Tibial nerve (tissue), 4 donors: ENCODE measurements at places on chromosomes 1 and 21. TPM values are rescaled to one million over a fixed set of nuclear protein-coding genes. Genes with fewer than 3 reads are reported as not detected.

COL11A1 gene
- total RNA-seq, result 24.3 TPM

- peak overlapping the region; percentile 37 for H3K4me3 ChIP-seq
- no peaks in the 10 kb centered on the region for H3K27me3 ChIP-seq
- peaks cover 16% of the 10 kb centered on the region for H3K4me1 ChIP-seq
- peak overlapping the region; percentile 100 for H3K27ac ChIP-seq
- no peaks in the 10 kb centered on the region for H3K36me3 ChIP-seq
These were observed 60.7 kb downstream of the FAAP20 start for GRCh38 chr1:2133879-2134215.

GRCh38 chr21:44049182-44049581 lies 37.1 kb downstream of the TRAPPC10 start:
- no peaks in the 10 kb centered on the region for H3K36me3 ChIP-seq
- no peak for DNase-seq
- no peak overlapping the region for H3K27ac ChIP-seq
- H3K4me3 ChIP-seq, result no peak overlapping the region
- no peaks in the 10 kb centered on the region for H3K27me3 ChIP-seq
- H3K4me1 ChIP-seq, result no peaks in the 10 kb centered on the region

DNA sequence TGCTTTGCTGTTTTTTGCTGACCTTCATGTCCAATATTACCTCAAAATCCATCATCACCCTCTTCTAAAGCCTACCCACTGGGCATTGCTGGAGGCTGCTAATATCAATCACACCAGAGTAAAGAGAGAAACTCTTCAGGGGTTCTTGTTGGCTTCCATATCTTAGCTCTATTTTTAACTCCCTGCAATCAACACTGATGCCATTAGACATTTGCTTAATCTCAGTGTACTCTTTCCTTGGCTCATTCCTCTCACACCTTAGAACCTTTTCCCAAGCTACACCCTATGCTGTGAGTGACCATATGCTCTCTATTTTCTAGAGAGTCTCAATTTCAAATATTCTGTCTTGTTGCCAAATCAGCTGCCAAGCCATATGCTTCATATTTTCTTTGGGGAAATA lies 40.6 kb upstream of the RABGAP1L start:
- H3K27ac ChIP-seq, result no peak overlapping the region
- H3K36me3 ChIP-seq, result no peaks in the 10 kb centered on the region
- H3K27me3 ChIP-seq, result no peaks in the 10 kb centered on the region
- H3K4me3 ChIP-seq, result no peak overlapping the region
- no peaks in the 10 kb centered on the region for H3K4me1 ChIP-seq

DNA sequence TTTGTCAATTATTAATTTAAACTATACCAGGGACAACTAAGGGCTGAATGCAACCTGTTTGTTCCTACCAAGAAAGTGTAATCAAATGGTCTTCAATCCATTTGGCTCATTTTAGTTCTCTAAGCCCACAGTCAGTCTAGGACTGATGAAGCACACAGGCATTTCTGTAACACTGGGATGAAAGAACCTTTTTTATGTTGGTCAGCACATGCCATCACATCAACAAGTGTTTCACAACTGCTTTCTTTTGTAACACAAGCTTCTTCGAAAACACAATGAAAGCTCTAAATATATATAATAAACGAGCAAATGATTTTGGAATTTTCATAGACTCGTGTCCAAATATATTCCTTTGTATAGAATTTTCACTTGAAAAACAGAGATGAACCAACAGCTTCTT lies 28.8 kb downstream of the HEATR1 start:
- no peaks in the 10 kb centered on the region for H3K4me1 ChIP-seq
- peaks cover 94% of the 10 kb centered on the region for H3K36me3 ChIP-seq
- H3K27ac ChIP-seq, result no peak overlapping the region
- H3K27me3 ChIP-seq, result no peaks in the 10 kb centered on the region
- H3K4me3 ChIP-seq, result no peak overlapping the region
- no peak for DNase-seq

DNA sequence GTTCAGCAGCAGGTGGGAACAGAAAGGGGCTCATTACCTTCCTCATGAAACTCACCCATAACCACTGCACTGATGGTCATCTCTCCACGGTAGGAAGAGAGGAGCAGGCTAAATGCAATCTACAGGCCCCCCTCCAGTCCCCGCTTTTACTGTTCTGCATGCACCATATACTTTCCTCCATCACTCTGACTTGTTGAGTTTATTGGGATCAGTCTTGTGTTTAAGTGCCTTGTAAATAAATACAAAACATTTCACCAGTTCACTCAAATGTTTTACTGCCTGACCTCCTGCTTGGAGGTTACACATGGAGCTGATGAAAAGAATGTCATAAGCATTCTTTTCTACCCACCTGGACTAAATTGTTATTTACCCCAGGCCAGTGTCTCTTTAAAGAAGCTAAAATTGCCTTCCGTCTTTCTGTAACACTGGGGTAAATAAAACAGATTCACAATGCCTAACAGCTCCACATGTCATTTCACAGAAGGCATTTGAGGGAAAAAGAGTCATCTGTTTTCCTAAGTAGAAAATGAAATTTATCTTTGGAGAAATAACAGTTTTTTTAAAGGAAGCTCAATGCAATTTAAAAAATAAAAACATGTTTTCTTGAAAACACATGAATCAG lies 30.7 kb downstream of the PTPN14 start:
- peaks cover 22% of the 10 kb centered on the region for H3K4me1 ChIP-seq
- H3K4me3 ChIP-seq, result no peak overlapping the region
- no peak overlapping the region for H3K27ac ChIP-seq
- H3K27me3 ChIP-seq, result no peaks in the 10 kb centered on the region
- no peak for DNase-seq
- no peaks in the 10 kb centered on the region for H3K36me3 ChIP-seq

GRCh38 chr1:224683936-224684335 lies 67.8 kb downstream of the CNIH3 start:
- no peaks in the 10 kb centered on the region for H3K4me1 ChIP-seq
- no peaks in the 10 kb centered on the region for H3K36me3 ChIP-seq
- H3K27me3 ChIP-seq, result no peaks in the 10 kb centered on the region
- no peak overlapping the region for H3K4me3 ChIP-seq

GRCh38 chr1:68232289-68233148 lies at the start of gene WLS:
TSS of gene WLS (minus strand) at chr1:68232523. CDS start at chr1:68232299, 224 bp downstream.
- DNase-seq, result peak; percentile 72
- H3K27me3 ChIP-seq, result no peaks in the 10 kb centered on the region
- H3K4me3 ChIP-seq, result peak within 1 kb of the TSS; percentile 70
- peak within 1 kb of the TSS; percentile 94 for H3K27ac ChIP-seq
- no peaks in the 10 kb centered on the region for H3K4me1 ChIP-seq

GRCh38 chr1:223456747-223457146 lies 63.5 kb downstream of the CCDC185 start:
- no peak for DNase-seq
- H3K36me3 ChIP-seq, result no peaks in the 10 kb centered on the region
- no peak overlapping the region for H3K27ac ChIP-seq
- H3K27me3 ChIP-seq, result no peaks in the 10 kb centered on the region
- H3K4me3 ChIP-seq, result no peak overlapping the region

GRCh38 chr1:184153731-184154130 lies 102.2 kb downstream of the TSEN15 start:
- H3K4me3 ChIP-seq, result no peak overlapping the region
- H3K36me3 ChIP-seq, result no peaks in the 10 kb centered on the region
- no peak for DNase-seq
- no peaks in the 10 kb centered on the region for H3K27me3 ChIP-seq
- H3K4me1 ChIP-seq, result peaks cover 26% of the 10 kb centered on the region
- no peak overlapping the region for H3K27ac ChIP-seq
